Tibial artery (tissue), 4 donors: ENCODE measurements at places on chromosomes 4 and X.

GRCh38 chr4:142367418-142368180, 478.5 kb downstream of the INPP4B start:
- no peak overlapping the region for H3K27ac ChIP-seq
- no peaks in the 10 kb centered on the region for H3K36me3 ChIP-seq
- no peaks in the 10 kb centered on the region for H3K4me1 ChIP-seq
- DNase-seq = no peak
- H3K4me3 ChIP-seq = no peak overlapping the region

- no peaks in the 10 kb centered on the region for H3K4me1 ChIP-seq
- H3K27me3 ChIP-seq = no peaks in the 10 kb centered on the region
- no peak overlapping the region for H3K27ac ChIP-seq
- H3K4me3 ChIP-seq = no peak overlapping the region
These were observed 30.5 kb downstream of the NELFA start for GRCh38 chr4:1978226-1978625.

GRCh38 chr4:151034829-151035228, 19.7 kb upstream of the LRBA start:
- H3K27ac ChIP-seq = no peak overlapping the region
- H3K4me3 ChIP-seq = no peak overlapping the region
- no peaks in the 10 kb centered on the region for H3K4me1 ChIP-seq
- H3K36me3 ChIP-seq = no peaks in the 10 kb centered on the region
- DNase-seq = no peak

- no peaks in the 10 kb centered on the region for H3K4me1 ChIP-seq
- H3K27me3 ChIP-seq = no peaks in the 10 kb centered on the region
- H3K4me3 ChIP-seq = no peak overlapping the region
- no peak overlapping the region for H3K27ac ChIP-seq
These were observed 98.1 kb upstream of the OTUD4 start for GRCh38 chr4:145278341-145279121.

DNA sequence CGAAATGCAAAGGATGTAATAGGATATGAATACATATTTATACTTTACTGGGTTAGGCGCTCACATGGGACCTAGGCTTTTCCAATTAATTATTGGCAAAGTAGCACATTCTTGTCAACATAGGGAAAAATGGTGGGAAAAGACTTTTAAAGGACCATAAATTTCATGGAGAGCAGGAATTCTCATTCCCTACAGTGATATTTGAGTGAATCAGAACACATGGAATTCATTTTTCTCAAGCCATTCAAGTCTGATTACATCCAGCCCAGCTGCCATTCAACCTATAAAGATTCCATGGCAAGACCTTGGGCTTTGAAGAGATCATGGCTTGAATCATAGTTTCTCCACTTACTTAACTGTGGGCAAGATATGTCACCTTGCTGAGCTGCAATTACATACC, 150.4 kb downstream of the SOWAHB start:
- H3K4me3 ChIP-seq = no peak overlapping the region
- no peak for DNase-seq
- peaks cover 13% of the 10 kb centered on the region for H3K4me1 ChIP-seq
- no peaks in the 10 kb centered on the region for H3K27me3 ChIP-seq
- peaks cover 4% of the 10 kb centered on the region for H3K36me3 ChIP-seq

- no peaks in the 10 kb centered on the region for H3K27me3 ChIP-seq
- H3K27ac ChIP-seq = no peak overlapping the region
- no peak for DNase-seq
- H3K4me3 ChIP-seq = no peak overlapping the region
- H3K4me1 ChIP-seq = no peaks in the 10 kb centered on the region
These were observed 349.5 kb downstream of the ZIC3 start for GRCh38 chrX:137915466-137915865.

DNA sequence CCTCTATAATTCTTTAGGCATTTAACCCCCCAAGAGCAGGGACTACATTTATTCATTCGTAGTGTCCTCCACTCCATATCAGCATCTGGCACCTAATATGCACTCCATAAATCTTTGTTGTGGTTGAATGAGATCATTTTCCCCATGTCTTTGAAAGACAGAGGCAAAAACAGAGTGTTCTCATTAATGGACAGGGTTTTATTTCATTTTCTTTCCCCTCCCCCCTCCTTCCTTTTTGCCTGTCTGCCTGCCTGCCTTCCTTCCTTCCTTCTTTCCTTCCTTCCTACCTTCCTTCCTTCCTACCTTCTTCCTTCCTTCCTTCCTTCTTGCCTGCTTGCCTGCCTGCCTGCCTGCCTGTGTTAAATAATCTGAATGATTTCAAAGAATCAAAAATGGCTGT, 83.2 kb downstream of the SHROOM3 start:
- H3K4me3 ChIP-seq = no peak overlapping the region
- H3K36me3 ChIP-seq = no peaks in the 10 kb centered on the region
- no peak overlapping the region for H3K27ac ChIP-seq

DNA sequence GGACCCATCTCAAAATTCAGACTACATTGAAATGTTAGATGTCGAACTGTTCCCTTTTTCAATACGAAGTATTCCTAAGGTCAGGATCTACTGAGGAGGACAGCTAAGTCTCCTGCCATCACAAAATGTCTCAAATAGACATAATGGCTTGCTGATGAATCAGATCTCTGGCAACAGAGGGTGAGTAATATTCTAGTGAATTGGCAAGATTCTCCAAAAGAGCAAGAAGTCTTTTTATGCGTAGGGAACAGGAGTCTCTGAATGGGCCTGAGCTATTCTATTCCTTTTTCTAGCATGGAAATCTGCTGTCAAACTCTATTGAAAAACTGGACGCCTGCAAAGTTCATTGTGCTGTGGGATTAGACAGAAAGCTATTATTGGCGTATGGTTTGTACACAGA, 145.4 kb downstream of the FNIP2 start:
- H3K27ac ChIP-seq = peak overlapping the region; percentile 56
- no peak overlapping the region for H3K4me3 ChIP-seq
- no peaks in the 10 kb centered on the region for H3K27me3 ChIP-seq
- DNase-seq = no peak
- H3K36me3 ChIP-seq = peaks cover 4% of the 10 kb centered on the region

- DNase-seq = no peak
- no peak overlapping the region for H3K27ac ChIP-seq
- no peaks in the 10 kb centered on the region for H3K4me1 ChIP-seq
- no peak overlapping the region for H3K4me3 ChIP-seq
- H3K27me3 ChIP-seq = no peaks in the 10 kb centered on the region
- H3K36me3 ChIP-seq = no peaks in the 10 kb centered on the region
These were observed 95.1 kb downstream of the GATB start for GRCh38 chr4:151665785-151666127.

- H3K4me1 ChIP-seq = peaks cover 4% of the 10 kb centered on the region
- no peak overlapping the region for H3K4me3 ChIP-seq
- H3K27ac ChIP-seq = peak overlapping the region; percentile 50
- H3K36me3 ChIP-seq = no peaks in the 10 kb centered on the region
These were observed 4.5 kb upstream of the CBR4 start for GRCh38 chr4:169014586-169014985.
